ENCODE measurements at places on chromosomes 5 and 9.

- no peak for DNase-seq
Observed at GRCh38 chr5:51188001-51188591, 195.2 kb upstream of the ISL1 start.

DNA sequence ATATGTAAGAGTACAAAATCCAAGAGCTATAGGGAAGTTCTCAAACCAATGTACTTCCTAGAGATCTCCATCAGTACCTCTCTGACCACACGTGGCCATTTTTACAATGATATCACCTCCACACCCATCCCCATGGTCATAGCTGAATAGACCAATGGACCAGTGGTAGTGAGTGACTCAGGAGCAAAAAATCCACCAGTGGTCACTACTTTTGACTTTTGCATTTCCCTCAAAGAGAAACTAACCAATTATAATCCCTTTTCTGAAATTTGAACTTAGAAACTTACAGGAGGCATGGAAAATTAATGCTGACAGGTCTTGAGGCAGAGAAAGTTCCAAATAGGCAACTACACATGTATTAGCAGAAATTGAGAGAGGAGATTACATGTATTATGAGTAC lies 238.4 kb downstream of the TRPM3 start:
- no peak for DNase-seq

DNA sequence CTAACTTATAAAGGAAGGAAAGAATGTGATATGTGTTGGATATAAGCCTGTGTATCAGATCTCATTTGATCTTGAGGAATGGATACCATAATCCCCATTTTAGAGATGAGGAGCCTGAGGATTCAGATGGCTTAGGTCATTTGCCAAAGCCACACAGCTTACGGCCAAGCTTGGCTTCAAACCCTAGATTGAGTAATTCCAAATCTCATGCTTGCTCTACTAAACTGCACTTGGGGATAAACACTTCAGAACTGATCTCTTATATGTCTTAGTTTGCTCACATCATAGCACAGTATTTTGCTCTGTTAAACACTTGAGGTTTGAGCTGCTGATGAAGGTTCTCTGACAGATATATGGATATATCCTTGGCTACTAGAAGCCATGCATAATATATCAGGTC lies 504.4 kb downstream of the NTRK2 start:
- no peak for DNase-seq

- DNase-seq, result no peak
Observed at GRCh38 chr5:50786073-50786472, 119.6 kb downstream of the PARP8 start.

DNA sequence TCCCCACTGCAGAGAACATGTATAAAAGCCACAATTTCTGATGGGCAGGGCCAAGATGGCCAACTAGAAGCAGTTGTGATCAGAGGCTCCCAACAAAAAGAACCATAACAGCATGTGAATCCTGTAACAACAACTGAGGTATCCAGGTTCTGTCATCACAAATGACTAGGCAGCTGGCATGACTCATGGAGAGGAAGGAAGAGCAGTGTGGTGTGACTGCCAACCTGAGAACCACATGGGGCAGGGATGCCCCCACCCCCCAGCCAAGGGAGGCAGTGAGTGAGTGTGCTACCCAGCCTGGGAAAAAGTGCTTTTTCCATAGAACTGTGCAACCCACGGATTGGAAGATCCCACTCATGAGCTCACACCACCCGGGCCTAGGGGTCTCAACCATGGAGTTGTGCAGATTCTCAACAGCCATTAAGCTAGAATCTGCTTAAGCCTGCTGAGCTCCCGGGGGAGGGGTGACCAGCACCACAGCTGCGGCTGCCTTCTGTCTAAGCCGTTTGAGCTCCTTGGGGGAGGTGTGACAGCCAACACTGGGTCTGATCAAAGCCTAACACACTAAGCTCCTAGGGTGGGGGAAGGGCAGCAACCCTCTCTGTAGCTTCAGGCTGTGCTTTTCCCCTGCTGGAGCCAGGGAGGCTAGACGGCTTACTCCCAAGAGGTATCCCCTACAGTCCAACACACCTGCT lies 80.1 kb upstream of the DMAC1 start:
- DNase-seq, result no peak

- no peak for DNase-seq
Observed at GRCh38 chr5:40914835-40915234, 5.5 kb downstream of the C7 start.

- DNase-seq, result no peak
Observed at GRCh38 chr9:87880116-87880515, 2.6 kb upstream of the SPATA31E1 start.

GRCh38 chr5:79133121-79133656 lies 21.6 kb downstream of the BHMT start:
- DNase-seq, result no peak

DNA sequence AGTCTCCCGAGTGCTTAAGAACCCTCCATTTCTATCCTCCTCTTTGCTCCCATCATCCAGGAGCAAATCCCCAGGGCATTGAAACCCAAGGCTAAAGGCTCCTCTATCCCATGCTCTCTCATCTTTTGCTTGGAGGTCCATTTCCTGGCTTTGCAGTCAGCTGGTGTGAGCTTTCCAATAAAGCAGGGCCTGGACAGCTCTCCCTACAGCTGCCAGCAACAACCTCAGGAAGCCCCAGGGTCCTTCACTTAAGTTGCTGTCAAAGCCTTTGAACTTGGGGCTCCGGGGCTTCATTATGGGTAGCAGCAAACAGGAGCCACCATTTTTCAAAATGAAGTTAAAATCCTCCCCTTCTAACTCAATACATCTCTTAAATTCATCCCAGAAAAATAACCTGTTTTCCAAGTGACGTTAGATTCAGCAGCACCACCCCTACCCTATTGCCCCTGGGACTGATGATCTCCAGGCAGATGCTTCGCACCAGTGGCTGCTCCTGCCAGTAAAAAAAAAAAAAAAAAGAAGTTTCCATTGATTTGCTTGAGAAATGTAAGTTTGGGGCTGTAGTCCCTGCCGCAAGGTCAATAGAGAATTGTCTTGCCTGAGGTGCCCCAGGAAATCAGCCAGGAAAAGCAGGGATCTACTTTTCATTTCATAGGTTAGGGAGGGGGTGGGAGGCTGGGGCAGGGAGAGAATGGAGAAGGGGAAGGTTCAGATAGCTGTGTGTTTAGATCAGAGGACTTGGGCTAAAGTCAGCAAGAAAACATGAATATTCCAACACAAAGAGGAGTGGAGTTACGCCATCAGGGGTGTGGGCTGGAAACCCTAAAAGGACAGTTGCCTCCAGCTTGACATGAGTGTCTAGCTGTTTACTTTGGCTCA lies 83.8 kb upstream of the IL6ST start:
- no peak for DNase-seq

- DNase-seq, result no peak
Observed at GRCh38 chr9:33791117-33791516, 4.2 kb upstream of the PRSS3 start.

- DNase-seq, result no peak
Observed at GRCh38 chr9:70347046-70347445, 67.4 kb downstream of the KLF9 start.

- no peak for DNase-seq
Observed at GRCh38 chr5:27472871-27473270, 434.5 kb upstream of the CDH9 start.

GRCh38 chr9:131668057-131668438 lies 71.8 kb downstream of the RAPGEF1 start:
- no peak for DNase-seq

Measured in activated CD8-positive, alpha-beta memory T cell treated with anti-CD3 and anti-CD28 coated beads for 4 hours (primary cell).